ENCODE measurements at places on chromosomes 4 and X.

GRCh38 chr4:46393606-46394005 is 3.7 kb upstream of the GABRA2 start:
- no peak for DNase-seq

DNA sequence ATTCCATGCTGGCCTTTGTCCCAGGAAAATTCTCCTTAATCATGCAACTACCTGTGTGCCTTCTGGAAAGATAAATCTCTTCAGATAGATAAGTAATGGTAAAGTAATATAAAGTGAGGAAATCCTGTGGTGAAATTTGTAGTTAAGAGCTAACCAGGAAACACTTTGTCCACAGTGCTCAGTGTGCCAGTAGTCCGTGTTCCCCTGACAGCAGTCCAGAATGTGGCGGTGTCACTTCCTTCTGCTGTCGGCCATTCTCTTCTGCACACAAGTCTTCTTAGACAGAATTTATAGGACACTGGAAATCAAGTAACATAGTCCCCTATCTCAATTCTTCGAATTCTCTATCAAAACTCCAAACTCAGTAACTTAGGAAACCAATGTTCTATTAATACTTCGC is 5.7 kb upstream of the CXXC4 start:
- no peak for DNase-seq

DNA sequence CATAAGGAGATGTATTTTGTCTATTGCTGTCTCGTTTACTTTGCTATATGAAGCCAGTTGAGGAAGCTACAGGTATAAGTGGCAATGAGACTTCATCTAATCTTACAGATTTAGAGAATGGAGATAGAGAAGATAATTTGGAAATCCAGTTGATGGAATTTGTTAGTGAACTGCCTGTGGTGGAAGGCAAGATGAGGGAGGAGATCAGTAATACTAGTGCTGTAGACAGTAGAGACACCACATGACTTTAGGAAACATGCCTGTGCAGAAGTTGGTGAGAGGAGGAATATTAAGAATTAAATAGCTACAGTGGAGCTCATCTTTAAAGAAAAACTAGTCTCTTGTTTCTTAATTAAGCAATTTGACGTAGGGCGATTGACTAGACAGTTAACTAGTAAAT is 51.3 kb downstream of the RBPJ start:
- DNase-seq: no peak

DNA sequence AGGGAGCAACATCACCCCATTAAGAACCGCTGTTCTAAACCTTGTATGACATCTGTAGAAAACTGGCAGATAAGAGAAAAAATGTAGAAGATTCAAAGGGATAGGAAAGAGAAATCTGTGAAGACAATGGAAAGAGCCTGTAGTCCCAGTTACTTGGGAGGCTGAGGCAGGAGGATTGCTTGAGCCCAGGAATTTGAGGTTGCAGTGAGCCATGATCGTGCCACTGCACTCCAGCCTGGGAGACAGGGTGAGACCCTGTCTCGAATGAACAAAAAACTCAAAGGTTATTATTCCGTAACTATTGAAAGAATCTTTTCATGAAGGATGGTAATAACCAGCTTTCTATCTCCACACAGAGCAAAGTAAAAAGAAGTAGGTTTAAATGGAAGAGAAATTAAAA is 1.6 kb upstream of the CLCN4 start:
- no peak for DNase-seq

DNA sequence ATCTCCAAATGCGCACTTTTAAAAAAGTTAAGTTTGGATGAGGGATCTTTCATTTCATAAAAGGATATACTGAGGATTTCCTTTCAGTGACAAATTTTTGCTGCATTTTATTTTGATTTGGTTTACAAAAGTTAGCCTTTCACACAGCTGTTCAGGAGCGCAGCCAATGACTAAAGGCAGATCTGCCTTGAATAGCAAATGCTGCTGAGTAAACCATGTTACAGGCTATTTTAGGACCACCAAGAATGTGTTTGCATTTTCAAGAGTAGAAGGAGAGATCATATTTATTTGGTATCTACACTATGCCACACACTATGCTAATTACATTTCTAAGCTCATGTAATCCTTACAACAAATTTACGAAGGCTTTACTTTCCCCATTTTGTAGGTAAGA is 92.1 kb downstream of the MAMLD1 start:
- no peak for DNase-seq

GRCh38 chrX:118562582-118563164 is 67.1 kb downstream of the DOCK11 start:
- DNase-seq: no peak

- DNase-seq: no peak
Measured at GRCh38 chr4:42361456-42361855, 35.8 kb upstream of the SHISA3 start.

All from stimulated activated CD8-positive, alpha-beta memory T cell treated with anti-CD3 and anti-CD28 coated beads, Interleukin-4, amount 100 ng/mL, for 1 hour (primary cell).